ENCODE measurements at places on chromosomes 5 and 9.

DNA sequence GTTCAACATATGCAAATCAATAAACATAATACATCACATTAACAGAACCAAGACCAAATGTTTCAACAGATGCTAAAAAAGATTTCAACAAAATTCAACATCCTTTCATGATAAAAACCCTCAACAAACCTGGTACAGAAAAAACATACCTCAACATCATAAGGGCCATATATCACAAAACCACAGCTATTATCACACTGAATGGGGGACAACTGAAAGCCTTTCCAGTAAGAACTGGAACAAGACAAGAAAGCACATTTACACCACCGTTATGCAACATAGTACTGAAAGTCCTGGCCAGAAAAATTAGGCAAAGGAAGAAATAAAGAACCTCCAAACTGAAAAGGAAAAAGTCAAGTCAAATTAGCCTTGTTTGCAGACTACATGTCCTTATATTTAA lies 93.6 kb downstream of the DTWD2 start:
- no peak for DNase-seq

DNA sequence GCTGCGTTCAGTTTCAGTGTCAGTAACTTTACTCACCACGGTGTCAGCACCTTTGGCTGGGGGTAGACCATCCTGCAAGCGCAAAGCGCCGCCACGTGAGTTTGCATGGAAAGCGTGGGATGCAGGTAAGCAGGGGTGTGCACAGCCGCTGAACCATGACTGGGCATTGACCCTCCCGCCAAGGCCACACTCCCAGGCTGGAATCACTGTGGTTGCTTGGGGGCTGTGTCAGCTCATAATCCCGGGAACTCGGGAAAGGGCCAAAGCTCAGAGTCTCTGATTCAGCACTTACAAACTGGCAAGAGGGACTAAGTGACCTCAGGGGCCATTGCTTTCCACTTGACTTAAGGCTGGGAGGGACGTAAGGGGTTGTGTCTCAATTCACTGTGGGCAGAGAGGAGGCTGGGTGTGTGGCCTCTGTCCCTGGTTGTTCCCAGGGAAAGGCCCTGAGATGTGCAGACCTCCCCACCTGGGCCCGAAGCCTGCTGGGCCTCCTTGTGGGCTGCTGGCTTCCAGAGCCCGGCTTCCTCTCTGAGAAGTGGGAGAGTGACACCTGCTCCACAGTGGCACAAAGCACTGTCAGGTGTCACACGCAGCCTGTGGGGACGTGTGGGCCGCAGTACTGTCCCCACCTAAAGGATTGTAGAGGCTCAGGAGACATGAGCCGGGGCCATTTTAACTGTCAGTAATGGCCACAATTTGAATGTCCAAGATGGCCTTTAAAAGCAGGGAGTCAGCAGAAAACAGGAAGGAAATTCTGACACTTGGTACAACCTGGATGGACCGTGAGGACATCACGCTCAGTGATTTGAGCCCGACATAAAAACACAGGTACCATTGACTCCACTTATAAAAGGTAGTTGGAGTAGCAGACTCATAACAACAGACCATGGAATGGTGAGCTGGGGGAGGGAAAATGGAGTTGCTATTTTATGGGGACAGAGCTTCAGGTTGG lies 16.7 kb downstream of the ABO start:
- DNase-seq: peak; percentile 39

DNA sequence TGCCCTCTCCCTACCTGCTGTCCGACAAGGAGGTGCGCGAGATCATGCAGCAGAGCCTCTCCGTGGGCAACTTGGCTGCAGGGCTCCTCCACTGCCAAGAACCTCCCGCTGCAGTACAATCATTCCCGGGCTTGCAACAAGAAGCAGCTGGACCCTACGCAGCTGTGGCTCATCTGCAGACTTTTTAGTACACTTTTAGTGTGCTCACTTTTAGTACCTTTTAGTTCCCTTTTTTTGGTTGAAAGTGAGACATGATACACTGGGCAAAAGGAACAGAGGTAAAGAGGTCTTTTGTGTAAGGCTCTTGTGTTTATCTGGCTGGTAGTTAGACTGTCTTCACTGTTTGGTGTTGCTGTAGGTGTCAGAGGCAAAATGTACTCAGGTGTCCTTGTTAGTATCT lies 58.1 kb upstream of the SPTLC1 start:
- no peak for DNase-seq

DNA sequence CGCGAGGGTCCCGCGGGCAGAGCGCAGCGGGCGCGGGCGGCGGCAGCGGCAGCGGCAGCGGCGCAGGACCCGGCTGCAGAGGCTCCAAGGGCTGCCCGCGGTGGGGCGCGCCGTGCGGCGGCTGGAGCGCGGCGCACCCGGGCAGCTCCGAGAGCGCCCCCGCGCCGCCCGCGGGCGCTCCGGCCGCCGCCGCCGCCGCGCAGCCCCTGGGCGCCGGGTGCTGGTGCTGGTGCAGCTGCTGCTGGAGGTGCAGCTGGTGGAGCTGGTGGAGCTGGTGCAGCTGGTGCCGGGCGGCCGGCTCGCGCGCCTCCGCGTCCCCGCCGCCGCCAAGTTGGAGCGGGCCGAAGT lies 644 bp downstream of the IER5L start:
- DNase-seq: no peak

DNA sequence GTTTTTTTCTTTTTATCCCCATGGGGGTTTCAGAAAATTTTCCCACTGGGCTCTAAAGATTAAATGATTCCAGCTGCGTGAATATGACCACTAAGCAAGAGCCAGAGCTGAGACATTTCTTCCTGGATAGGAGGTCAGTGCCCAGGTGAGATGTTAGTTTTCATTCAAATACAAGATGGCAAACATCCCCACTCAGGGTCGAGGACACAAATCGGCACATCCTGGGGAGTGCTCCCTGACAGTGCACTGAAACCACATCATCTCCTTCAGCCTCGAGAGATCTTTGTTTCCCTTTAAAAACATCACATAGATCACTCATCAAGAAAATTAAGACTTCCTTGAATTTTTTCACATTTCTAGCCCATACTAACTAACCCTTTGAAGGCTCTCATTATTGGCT lies 273.2 kb upstream of the PANK3 start:
- no peak for DNase-seq

- DNase-seq: no peak
Measured at GRCh38 chr5:178496642-178497041, 93.6 kb downstream of the COL23A1 start.

- DNase-seq: no peak
Measured at GRCh38 chr9:127767909-127768331, 10.5 kb downstream of the SH2D3C start.

GRCh38 chr9:118395415-118395814 lies 691.2 kb downstream of the TLR4 start:
- DNase-seq: no peak

DNA sequence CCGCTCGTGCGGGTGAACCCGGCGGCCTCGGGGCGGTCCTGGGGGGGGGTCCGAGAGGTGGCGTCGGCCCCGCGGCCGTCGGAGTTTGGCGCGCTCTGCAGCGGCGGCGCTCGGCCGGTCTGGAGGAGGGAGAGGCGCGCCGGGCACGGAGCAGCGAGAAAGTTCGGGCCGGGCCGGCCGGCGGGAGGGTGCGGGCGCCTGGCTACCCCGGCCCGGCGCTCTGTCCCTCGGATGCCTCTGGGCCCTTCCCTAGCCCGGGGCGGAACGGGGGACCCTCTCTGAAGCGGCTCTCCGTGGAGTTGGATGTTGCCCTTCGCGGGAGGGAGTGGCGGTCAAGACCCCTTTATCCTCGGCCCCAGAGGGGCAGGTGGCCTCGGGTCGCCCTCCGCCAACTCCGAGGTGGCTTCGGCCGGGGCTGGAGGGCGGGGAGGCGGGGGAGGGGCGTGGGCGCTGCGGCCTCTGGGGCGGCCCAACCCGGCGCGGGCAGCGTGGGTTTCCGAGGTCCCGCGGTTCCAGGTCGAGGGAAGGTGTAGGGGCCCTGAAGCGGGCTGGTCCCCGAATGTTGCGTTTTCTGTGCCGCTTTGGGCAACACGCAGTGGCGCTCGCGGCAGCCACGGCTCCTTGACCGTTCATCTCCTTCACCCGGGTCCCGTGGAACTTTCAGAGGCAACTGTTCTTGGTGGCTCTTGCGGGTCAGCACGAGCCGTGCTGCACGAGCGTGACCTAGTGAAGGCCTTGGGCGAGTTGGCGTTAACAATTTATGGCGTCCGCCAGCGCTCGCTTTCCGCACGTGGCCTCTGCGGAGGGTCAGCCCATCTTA lies 290.5 kb downstream of the DOCK8 start:
- peak; percentile 25 for DNase-seq

DNA sequence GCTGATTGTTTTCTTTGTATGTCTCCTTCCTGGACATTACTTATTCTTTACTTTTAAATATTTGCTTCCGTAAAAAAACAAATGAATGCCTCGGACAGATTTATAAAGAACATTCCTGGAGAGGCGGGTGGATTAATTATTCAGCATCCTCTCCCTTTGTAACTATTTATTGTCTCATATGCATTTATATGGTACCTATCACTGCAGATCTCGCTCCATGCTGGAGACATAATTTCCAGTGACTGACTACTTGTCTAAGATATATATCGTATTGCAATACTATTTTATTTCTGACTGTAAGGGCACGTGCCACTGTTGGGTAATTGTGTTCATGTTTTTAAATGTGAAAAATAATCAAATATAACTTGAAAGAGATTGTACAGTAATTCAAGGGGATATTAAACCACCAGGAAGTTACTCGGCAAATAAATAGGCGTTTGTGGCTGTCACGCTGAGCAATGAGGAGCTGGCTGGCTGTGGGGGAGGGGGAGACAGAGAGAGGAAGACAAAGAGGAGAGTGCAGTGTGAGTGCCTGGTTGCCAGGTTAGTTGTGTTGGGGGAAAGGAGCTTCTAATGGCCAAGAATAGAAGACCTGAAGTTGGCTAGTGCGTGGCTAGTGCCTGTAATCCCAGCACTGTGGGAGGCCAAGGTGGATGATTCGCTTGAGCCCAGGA lies 131.8 kb upstream of the GABRP start:
- peak; percentile 8 for DNase-seq

DNA sequence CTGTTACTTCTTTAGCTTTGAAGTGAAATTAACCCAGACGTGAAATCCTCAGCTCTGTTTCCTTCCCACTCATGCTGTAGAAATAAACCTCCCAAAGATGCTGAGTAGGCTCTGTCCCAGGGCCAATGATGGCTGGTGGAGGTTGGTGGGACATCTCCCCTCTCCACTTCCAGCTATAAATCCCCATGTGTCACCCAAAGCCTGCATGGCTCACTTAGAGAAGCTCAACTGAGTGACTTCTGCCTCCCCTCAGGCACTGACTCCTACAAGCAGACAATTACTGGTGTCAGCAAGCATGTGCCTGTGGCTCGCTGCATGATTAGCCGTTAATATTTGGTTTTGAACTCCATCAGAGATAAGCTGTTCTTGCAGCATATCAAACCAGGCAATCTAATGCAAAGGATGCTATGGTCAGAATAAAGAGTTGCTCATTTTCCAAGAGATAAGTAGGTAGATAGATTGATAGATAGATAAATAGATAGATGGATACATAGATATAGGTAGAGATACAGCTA lies 569.5 kb upstream of the WWC1 start:
- no peak for DNase-seq
